Activated T-cell treated with anti-CD3 and anti-CD28 coated beads for 4 hours (primary cell): ENCODE measurements at places on chromosomes 2 and 18.

DNA sequence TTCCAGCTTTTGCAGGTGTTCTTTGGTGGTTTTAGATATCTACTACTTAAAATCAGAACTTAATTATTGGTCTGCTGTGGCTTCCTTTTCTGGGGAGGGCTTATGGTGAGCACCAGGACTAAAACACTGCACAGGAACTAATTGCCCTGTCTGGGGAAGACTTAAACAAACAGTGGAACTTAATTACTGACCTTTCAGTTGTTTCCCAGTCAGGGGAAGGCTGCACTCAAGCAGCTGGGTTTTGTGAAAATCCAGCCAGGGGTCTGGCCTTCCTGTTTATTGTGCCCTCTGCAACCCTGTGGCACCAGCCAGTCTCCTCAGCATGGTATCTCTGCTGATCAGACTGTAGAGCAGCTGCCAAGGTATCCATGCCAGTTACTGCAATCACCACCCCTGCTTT lies 398.2 kb downstream of the ADCYAP1 start:
- no peak for DNase-seq

DNA sequence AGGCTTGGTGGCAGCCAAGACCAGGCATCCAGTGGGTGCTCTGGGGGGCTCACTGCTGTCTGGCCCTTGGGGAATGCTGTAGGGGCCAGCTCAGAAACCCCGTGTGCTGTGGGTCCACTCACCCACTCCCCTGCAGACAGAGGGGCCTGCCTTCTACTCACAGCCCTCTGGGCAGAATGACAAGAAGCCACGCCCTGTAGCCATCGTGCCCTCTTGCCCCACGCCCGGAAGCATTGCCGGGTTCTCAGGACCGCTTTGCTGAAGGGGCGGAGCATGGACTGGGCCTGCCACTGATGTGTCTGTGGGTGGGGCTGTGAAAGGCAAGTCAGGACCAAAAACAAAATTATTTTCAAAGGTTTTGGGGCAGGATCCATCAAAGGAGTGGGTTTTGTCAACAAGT lies 27.8 kb downstream of the GLI2 start:
- no peak for DNase-seq

GRCh38 chr2:135055182-135055786 lies 3.2 kb downstream of the RAB3GAP1 start:
- DNase-seq: no peak

GRCh38 chr18:58009166-58009565 lies 34.9 kb upstream of the NEDD4L start:
- no peak for DNase-seq

DNA sequence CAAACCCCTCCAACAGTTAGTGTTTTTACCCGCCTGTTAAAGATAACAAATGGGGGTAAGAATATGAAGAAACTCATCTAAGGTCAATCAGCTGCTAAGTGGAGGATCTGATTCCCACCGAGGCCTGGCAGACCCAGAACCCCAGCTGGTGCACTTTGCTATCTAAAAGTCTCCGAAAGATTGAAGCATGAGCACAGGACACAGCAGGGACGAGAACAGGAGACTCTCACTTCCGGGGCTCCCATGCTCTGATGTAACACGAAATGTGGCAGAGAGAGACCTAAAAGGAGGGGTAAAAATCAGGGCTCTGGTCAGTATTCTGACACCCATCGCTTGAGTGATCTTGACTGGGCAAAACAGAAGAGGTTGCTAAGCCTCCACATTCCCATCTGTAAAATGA lies 119.7 kb downstream of the PDCL3 start:
- no peak for DNase-seq

GRCh38 chr2:195458936-195459335 lies 198.1 kb upstream of the SLC39A10 start:
- DNase-seq: no peak

- no peak for DNase-seq
Measured at GRCh38 chr2:29782549-29783458, 138.6 kb downstream of the ALK start.

DNA sequence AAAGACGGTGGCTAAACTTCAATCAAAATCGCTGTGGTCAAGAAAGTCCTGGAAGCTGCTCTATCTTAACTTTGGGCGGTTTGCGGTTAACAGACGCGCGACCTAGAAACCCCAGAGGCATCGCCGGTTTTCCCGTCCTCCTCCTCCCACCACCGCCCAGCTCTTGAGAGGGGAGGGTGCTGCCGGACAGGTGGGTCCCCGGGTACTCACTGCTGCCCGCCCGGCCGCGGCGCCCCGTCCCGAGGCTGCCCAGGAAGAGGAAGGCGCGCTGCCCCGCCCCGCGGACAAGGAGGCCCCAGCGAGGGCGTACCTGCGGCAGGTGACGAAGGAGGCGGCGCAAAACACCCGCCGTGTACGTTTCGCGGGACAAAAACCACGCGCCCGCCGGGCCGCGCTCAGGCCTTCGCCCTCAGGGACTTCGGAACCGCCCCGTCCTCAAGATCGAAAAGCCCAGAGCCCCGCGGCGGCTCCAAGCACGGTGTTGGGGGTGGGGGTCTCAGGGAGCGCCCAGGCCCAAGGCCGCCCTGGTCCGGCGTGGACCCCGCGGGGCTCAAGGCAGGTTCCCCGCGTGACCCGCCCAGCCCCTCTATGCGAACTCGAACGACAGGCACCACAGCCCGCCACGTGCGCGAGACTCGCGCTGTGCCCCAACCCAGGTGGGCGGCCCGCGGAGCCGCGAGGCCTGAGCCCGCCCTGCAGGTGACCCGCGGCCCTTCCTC lies at the start of gene SH3YL1:
TSS of gene SH3YL1 (minus strand) at position 259 of the 719 bp plus-strand sequence. CDS start at position 211, 48 bp downstream.
- DNase-seq: peak; percentile 47

GRCh38 chr18:5295231-5295920 lies at the start of gene ZBTB14:
ZBTB14 (minus strand) TSS chr18:5295726; CDS start chr18:5293246, 2,480 bp downstream.
- peak; percentile 41 for DNase-seq

GRCh38 chr18:73908323-73908722 lies 239.3 kb downstream of the FBXO15 start:
- DNase-seq: no peak

GRCh38 chr18:7196421-7196820 lies 34.5 kb upstream of the LRRC30 start:
- no peak for DNase-seq

GRCh38 chr2:140376686-140377085 lies 1596.5 kb upstream of the NXPH2 start:
- DNase-seq: no peak

- DNase-seq: no peak
Measured at GRCh38 chr2:230890646-230891045, 25.9 kb downstream of the ITM2C start.

DNA sequence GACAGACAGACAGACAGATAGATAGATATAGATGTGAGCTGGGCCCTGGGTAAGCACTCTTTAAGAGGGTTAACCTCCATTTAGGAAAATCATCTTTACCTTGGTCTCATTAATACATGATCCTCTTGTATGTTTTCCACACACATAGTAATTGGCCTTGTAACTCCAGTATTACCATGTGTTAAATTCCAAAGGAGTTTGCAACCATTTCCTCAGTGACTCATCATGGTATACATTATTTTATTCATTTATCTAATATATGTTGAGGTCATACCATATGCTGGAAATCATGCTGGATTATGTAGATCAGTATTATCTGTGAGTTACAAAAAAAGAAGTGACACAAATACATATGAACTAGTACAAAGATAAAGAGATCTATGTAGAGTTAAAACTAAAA lies 504.3 kb downstream of the DCC start:
- no peak for DNase-seq

DNA sequence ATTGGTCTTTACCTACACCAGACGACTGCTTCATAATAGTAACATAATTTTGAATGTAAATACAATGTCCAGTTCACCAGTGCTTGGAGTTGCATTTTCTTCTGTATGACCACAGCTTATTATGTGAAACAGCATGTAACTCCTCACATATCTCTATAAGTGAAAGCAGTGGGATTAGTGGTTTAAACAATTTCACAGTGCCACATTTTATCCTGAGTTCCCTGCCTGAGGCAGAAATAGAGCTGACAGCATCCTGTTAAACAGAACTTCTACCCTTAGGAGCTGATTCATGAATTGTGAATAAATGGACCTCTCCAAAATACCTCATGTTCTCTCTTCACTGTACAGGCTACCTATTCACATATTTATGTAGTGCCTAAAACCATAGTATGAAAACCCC lies 542.3 kb upstream of the VWC2L start:
- DNase-seq: no peak

- DNase-seq: no peak
Measured at GRCh38 chr2:44715671-44716081, 225.8 kb upstream of the SIX3 start.

GRCh38 chr2:69113627-69114026 lies 100.6 kb downstream of the ANTXR1 start:
- DNase-seq: no peak

GRCh38 chr18:48308027-48308635 lies 101.1 kb downstream of the ZBTB7C start:
- DNase-seq: no peak

DNA sequence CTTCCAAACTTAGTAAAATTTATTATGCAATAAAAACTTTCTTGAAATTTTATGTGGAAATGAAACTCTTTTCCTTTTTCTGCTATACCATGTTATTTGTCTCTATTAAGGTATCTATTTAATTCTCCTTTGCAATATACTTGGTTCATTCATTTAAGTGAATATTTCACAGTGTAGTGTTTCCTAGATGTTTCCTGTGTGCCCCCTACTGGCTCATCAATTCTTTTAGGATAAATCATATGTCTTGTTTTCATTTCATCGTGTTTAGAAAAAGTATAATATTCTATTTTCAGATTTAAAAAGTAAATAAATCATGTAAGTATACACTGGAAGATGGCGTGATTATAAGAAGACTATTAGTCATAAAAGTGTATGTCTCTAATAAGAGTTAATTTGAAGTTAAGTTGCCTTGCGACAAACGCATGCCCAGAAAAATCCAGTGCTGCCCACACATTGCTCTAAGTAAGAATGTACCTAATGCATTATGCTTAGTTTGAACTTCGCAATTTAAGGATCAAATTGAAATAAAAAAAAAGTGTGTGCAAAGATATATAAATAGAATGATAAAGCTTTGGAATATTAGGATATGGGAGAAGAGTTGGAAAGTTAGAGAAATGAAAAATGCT lies 525.4 kb downstream of the KCNJ3 start:
- DNase-seq: no peak

GRCh38 chr2:27638709-27639108 lies 9.9 kb downstream of the GPN1 start:
- no peak for DNase-seq

DNA sequence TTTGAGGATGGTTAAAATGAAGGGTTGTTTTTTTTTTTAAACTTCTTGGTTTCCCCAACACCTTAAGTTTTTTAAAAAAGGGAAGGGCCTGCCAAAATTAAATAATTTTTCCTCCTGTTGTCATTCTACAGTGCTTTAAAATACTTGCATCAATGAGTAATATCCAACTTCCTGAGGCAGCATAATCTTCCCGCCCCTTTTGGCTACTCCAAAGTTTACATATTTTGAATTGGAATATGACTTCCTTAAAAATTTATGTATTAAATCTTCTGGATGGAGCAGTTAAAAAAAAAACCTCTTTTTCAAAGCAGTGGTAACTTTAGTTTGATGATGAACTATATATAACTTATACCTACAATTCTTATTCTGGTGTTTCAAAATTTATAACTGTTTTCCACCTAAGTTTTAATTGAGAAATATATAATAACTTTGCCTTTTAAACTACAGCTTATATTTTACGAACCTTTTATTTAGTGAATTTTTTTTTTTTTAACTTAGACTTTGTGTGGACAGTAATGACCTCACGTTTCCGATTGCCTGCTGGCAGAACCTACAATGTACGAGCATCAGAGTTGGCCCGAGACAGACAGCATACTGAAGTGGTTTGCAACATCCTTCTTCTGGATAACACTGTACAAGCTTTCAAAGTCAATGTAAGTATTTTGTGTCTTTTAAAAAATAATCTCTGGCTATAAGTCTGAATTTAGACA lies 49.8 kb downstream of the PTPN4 start:
- DNase-seq: no peak

DNA sequence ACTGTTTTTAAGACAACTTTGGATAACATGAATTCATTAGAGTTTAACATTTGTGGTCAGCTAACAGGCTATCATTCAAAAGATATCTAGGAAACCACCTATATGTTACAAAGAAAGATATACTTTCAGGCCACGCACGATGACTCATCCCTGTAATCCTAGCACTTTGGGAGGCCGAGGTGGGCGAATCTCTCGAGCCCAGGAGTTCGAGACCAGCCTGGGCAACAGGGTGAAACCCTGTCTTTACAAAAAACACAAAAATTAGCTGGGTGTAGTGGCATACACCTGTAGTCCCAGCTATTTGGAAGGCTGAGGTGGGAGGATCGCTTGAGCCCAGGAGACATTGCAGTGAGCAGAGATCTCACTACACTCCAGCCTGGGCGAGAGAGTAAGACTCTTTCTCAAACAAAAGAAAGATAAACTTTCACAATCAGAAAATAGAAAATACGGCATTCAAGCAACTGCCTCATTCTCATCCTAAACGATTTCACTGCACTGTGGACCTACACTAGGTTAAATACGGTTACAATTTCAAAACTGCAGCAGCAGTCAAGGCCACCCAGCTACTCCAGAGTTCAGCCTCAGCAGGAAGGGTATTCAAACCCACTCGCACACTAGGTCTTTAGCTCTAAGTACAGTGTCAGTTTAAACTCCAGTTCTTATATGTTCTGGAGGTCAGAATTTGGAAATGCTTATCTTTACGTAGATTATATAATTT lies 250.0 kb upstream of the SLC39A10 start:
- no peak for DNase-seq

- DNase-seq: no peak
Measured at GRCh38 chr2:8889978-8890377, 52.6 kb upstream of the KIDINS220 start.

DNA sequence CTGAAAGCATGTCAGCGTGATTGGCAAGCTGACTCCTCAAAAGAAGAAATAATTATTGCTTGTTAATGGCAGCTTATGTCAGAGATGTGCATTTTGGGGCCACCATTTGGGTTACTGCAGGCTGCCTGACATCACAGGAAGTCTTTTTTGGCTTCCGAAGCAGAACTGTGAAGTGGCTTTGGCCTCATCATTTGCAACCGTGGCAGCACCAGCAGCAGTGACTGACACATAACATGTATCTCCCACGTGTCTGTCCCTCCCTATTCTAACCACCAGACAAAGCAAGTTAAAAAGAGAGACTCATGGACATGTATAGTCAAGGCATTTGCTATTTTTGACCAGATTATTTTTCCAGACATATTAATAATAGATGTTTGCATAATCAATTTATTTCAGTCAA lies 488.7 kb upstream of the ACVR2A start:
- no peak for DNase-seq

- DNase-seq: no peak
Measured at GRCh38 chr2:236790963-236791362, 221.3 kb downstream of the ACKR3 start.

GRCh38 chr2:168679081-168679480 lies 123.4 kb upstream of the NOSTRIN start:
- no peak for DNase-seq

- no peak for DNase-seq
Measured at GRCh38 chr2:199590321-199591203, 132.8 kb upstream of the SATB2 start.

GRCh38 chr2:38602136-38602731 lies 494 bp downstream of the HNRNPLL start:
- peak; percentile 7 for DNase-seq
